Activated naive CD8-positive, alpha-beta T cell treated with anti-CD3 and anti-CD28 coated beads, Interleukin-2, amount 50 U/mL, for 24 hours (primary cell): ENCODE measurements at places on chromosomes 5 and 9.
A peak's percentile ranks its signal among the peaks of the same experiment; 100 is the strongest.

DNA sequence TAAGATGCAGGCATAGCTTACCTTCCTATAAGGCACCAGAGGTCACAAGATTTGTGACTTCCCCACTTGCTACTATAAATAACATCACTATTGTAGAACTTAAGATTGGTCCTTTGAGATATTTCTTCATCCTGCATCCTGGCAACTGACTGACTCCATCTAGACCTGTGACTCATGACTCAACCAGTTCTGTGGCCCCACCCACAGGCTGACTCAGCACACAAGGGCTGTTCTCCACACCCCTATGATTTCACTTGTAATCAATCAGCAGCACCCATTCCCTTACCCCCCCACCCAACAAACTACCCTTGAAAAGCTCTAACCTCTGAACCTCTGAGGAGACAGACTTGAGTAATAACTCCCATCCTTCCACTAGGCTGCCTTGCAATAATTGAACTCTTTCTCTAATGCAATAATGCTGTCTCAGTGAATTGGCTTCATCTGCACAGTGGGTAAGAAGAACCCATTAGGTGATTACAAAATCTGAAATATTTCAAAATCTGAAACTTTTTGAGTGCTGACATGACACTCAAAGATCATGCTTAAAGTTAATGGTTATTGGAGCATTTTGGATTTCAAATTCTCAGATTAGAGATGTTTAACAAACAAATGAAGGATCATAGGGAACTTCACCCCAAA is 296.7 kb downstream of the ARL15 start:
- H3K36me3 ChIP-seq = peaks cover 46% of the 10 kb centered on the region
- no peaks in the 10 kb centered on the region for H3K4me1 ChIP-seq
- no peak overlapping the region for H3K27ac ChIP-seq
- DNase-seq = peak; percentile 36
- no peaks in the 10 kb centered on the region for H3K27me3 ChIP-seq

- no peak overlapping the region for H3K27ac ChIP-seq
- no peak for DNase-seq
- H3K27me3 ChIP-seq = peaks cover 2% of the 10 kb centered on the region
- no peak overlapping the region for H3K4me3 ChIP-seq
- no peaks in the 10 kb centered on the region for H3K36me3 ChIP-seq
- H3K4me1 ChIP-seq = no peaks in the 10 kb centered on the region
Measured at GRCh38 chr5:72383280-72383679, 63.1 kb downstream of the PTCD2 start.

GRCh38 chr5:151018846-151019245 is 1.5 kb upstream of the GPX3 start:
- peaks cover 12% of the 10 kb centered on the region for H3K4me1 ChIP-seq
- H3K36me3 ChIP-seq = no peaks in the 10 kb centered on the region
- peaks cover 6% of the 10 kb centered on the region for H3K27me3 ChIP-seq
- H3K27ac ChIP-seq = no peak overlapping the region

DNA sequence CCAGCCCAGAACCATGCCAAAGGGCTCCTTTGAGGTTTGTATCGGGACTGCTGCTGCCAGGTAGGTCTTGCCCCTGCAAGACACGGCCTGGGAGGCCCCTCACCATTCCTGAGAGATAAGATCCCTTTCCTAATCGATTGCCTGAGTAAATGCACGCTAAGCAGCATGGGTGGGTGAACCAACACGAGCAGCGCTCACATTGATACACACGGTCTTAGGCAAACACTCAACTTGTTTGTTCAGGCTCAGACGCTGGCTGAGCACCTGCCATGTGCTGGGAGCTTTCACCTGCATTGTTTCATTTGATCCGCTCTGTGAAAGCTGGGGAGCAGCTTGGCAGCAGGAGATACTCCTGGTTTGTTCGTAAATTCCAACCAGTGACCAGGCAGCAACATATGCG is 76.9 kb upstream of the NEURL1B start:
- DNase-seq = no peak
- H3K4me1 ChIP-seq = no peaks in the 10 kb centered on the region
- no peak overlapping the region for H3K4me3 ChIP-seq

DNA sequence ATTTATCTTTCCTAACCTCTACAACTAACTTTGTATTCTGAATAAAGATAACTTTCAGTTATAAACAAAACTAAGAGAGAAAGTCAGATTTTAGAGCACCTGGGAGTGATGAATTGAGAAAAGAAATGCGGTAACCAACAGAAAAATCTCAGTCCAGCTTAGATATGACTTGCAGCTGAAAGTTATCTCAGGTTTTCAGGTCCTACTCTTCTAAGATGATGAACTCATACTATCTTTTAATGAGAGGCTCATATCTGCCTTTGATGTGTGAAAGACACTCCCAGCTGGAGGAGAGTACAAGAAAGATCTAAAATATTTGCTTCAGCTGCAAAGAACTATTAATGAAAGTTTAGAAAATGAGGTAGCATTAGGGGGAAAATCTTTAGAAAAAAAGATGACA is 190.5 kb downstream of the DENND1A start:
- H3K4me3 ChIP-seq = no peak overlapping the region
- H3K4me1 ChIP-seq = no peaks in the 10 kb centered on the region
- peaks cover 2% of the 10 kb centered on the region for H3K36me3 ChIP-seq
- DNase-seq = no peak
- H3K27ac ChIP-seq = no peak overlapping the region

DNA sequence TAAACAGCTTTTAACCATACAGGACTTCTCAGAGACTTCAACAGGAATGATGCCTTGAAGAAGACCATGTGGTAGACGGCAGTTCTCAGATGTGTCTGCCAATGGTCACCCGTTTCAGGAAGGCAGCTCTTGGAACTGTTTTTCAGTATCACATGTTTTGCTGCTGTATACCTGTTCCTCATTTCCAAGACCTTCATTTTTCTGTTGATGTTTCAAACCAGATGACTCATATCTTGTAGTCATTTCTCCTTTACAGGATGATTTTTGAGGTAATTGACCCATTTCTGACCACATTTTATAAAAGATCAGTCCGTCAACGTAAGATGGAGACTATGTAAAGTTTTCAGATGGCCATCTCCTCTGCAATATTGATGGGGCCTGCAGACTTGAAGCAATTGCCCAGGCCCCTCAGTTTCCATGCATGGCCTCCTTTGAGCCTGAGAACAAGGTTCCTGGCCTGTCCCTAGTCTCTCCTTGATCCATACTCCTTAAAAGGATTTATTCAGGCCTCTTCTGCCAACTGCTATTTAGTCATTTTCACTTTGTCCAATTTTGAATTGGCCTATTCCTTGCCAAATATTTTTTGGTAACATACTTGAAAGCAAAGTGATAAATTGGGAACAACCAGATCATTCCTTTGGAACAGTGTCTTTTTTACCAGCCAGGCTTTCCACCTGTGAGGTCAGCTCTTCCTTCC is 128.6 kb downstream of the PDZD2 start:
- no peak for DNase-seq
- no peak overlapping the region for H3K4me3 ChIP-seq
- H3K4me1 ChIP-seq = no peaks in the 10 kb centered on the region
- no peaks in the 10 kb centered on the region for H3K36me3 ChIP-seq
- no peaks in the 10 kb centered on the region for H3K27me3 ChIP-seq
- H3K27ac ChIP-seq = no peak overlapping the region

GRCh38 chr5:133331941-133332340 is 280.1 kb downstream of the HSPA4 start:
- no peaks in the 10 kb centered on the region for H3K27me3 ChIP-seq
- H3K36me3 ChIP-seq = no peaks in the 10 kb centered on the region
- H3K27ac ChIP-seq = no peak overlapping the region
- H3K4me1 ChIP-seq = peaks cover 22% of the 10 kb centered on the region
- H3K4me3 ChIP-seq = no peak overlapping the region

- peaks cover 11% of the 10 kb centered on the region for H3K27me3 ChIP-seq
- H3K4me1 ChIP-seq = no peaks in the 10 kb centered on the region
- H3K4me3 ChIP-seq = no peak overlapping the region
- no peak for DNase-seq
- no peak overlapping the region for H3K27ac ChIP-seq
Measured at GRCh38 chr5:133712562-133712961, 100.2 kb upstream of the FSTL4 start.

DNA sequence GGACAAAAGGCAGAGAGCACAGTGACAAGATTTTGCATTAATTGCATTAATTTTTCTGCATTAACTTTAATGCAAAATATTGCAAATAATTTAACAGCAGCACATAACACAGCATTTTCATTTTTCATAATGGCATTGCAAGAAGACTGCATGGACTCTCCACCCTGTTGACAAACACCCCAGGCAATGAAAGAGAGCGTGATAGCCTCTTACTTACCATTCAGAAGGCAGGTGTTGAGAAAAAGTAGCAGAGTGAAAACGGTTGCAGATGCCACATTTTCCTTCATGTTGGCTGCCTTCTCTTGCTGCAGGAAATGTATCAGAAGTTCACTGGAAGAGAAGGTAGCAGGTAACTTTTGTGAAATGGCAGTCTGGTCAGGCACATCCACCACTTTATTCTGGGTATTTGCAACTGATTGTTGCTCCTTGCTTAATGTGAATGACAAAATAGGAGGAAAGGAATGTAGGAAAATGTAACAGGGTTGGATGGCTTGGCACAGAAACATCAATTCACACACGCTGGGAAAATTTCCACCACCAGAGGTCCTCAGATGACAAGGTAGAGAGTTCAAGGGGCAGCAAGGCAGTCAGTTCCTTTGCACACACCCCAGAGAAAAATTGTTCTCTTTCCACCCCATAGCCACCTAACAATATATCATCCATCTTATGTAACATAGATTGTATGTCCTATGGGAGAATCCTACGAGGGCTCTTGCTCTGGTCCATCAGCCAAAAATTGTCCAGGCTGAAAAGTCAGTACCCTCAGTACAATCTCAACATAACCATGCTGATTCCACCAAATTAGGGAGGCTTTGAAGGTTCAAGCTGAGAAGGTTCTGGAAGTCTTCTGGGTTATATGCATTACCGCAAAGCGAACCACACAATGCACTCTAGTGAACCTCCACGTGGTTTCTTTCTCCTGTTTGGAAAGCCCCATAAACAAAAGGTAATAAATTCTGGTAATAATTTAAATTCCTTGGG is 41.9 kb upstream of the AGXT2 start:
- no peak overlapping the region for H3K4me3 ChIP-seq
- peak; percentile 39 for DNase-seq
- no peak overlapping the region for H3K27ac ChIP-seq
- H3K27me3 ChIP-seq = peaks cover 12% of the 10 kb centered on the region
- H3K36me3 ChIP-seq = no peaks in the 10 kb centered on the region

GRCh38 chr5:39076757-39077728 is 2.8 kb upstream of the RICTOR start:
- no peak for DNase-seq
- H3K36me3 ChIP-seq = no peaks in the 10 kb centered on the region
- peaks cover 36% of the 10 kb centered on the region for H3K27me3 ChIP-seq
- H3K27ac ChIP-seq = no peak overlapping the region
